ENCODE measurements at places on chromosomes 3 and 15.

- DNase-seq = no peak
Measured at GRCh38 chr3:41363830-41364523, 164.7 kb downstream of the CTNNB1 start.

GRCh38 chr15:43347114-43347513 lies 16.7 kb upstream of the LCMT2 start:
- no peak for DNase-seq

DNA sequence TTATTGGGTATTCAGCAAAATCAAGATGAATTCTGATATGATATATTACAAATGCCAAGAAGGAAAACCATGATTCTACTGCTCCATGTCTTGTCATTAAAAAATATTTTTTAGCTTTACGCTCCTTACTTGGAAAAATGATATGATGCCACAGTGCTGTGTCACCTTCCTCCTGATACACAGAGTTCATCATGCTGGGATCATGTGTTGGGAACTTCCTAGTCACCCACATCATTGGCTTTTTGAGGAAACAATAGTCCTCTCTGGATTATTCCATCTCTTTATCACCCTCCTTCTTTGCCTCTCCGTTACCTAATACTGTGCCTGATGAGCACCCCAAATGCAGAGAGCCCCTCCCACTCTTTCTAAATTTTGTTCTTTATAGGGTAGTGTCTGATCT lies 94.3 kb upstream of the PFN2 start:
- DNase-seq = no peak

DNA sequence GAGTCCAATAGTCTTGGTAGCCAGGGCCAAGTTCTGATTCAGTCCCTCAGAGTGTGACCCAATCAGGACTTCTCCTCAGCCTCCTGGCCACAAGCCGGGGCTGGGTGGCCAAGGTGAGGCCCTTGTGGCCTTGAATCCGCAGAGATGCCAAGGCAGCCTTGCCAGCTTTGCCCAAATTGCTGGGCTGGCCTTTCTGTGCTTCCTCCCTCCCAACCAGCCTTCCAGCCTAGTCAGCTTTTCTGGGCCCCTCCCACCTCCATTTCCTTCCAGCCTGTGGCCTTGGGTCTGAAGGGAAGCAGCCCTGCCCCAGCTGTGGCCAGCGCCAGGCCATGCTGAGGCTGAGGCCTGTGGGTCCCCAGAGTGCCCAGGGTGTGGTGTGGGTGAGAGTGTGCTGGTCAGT lies 34.3 kb upstream of the ANKDD1A start:
- DNase-seq = no peak

DNA sequence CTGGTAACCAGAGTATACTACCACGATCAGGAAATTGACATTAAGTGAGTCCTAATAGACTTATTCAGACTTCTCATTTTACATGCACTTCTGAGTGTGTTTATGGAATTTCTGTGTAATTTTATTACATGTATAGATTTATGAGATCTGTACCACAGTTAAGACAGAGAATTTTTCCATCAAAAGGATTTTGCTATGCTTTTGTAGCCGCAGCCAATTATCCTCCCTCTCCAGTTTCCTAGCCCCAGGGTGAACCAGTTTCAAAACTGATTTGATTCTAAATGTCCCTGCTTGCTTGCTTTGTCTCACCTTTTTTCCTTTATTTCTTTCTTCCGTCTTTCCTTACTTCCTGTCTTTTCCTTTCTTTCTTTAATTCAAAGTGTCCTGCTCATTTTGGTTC lies 661.2 kb upstream of the BCHE start:
- DNase-seq = no peak

DNA sequence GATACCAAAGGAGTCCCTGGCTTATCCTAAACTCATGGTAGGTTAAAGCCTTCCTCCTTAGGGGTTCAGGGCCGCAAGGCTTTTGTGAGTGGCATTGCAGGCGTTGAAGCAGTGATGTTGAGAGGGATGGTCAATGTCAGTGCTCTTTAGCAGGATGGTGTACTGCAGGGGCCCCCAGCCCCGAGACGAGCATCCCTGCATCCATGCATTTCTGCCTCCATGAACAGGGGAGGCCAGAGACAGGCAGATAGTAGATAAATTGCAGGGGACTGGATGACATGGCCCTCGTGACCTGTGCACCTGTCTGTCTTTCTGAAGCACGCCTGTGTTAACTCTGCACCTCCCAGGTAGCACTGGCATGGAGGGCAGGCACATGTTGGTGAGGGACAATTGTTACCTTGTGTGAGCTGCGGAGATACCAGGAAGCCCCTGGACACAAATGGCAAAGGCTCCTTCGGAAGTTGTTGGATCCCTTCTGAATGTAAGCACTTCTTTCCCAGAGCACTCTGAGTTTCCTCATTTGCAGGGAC lies 133.5 kb downstream of the SNRPN start:
- no peak for DNase-seq

DNA sequence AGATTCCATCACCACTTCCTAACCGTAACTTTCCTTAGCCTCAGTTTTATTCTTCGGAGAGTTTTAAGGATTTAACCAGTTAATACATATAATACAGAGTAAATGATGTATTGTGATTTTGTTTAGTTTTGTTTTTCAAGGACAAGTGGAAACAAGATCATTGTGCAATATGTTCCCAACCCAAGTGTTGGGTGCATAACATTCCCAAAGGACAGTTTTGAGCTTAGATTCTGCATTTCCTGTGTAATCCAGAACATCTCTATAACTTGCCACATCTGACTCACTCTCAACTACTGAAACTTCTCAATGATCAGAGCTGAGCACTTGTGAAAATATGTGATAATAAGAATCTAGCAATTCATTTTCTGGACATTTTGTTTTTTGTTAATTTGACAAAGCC lies 466.1 kb upstream of the PPP2R3A start:
- no peak for DNase-seq

DNA sequence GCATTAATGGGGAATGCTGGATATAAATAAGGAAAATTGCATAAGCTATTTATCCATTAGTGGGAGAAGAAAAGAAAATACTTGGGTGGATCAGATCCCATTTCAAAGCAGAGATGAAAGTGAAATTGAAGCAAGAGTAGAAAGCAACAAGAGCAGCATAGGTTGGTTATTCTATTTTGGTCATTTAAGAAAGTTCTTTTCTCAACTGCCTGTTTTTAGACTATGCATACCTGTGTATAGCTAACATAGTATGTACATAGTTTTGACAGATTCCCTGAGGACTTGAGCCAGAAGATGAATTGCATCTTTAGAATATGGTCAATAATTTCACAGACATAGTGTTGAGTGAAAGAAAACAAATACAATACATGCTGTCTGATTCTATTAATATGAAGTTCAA lies 29.0 kb upstream of the DENND4A start:
- no peak for DNase-seq

DNA sequence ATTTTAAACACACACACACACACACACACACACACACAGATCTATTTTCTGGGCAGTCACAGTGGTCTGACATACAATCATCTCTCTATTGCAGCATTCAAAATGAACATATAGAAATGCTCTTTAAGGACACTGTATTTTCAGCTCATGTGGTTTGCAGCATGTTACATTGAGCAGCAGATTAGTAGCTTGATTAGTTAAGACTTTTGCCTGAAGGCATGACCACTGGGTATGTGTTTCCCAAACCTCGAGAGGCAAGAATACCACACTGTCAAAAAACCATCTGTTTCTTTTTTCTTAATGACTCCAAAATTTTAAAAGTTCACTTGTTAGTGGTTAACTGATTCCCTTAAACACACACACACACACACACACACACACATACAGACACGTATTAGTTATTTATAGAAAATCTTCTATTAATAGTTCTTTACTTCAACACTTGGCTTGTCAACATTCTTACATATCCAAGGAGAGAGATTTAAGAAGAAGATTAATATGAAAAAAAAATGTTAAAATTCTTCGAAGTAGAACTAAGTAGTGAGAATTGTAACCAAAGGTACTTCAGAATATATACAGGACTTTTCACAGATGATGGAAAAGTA lies 518.2 kb downstream of the CADM2 start:
- no peak for DNase-seq

DNA sequence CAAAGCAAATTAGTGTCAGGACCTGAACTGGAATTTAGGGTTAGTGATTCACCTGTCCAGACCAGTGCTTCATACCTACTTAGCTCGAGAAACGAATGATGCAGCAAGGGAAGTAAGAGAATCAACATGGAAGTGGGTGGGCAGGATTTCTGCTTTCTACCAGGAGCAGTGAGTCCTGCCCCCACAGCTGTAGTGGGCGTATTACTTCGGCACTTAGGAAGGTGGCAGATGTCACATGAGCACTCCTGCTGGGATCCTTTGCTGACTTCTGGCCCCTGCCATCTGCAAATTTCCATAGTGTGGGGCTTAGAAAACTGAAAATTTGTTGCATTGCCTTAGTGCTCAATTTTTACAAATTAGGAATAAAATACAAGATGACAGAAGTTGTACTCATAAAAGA lies 31.2 kb downstream of the RYR3 start:
- DNase-seq = no peak

DNA sequence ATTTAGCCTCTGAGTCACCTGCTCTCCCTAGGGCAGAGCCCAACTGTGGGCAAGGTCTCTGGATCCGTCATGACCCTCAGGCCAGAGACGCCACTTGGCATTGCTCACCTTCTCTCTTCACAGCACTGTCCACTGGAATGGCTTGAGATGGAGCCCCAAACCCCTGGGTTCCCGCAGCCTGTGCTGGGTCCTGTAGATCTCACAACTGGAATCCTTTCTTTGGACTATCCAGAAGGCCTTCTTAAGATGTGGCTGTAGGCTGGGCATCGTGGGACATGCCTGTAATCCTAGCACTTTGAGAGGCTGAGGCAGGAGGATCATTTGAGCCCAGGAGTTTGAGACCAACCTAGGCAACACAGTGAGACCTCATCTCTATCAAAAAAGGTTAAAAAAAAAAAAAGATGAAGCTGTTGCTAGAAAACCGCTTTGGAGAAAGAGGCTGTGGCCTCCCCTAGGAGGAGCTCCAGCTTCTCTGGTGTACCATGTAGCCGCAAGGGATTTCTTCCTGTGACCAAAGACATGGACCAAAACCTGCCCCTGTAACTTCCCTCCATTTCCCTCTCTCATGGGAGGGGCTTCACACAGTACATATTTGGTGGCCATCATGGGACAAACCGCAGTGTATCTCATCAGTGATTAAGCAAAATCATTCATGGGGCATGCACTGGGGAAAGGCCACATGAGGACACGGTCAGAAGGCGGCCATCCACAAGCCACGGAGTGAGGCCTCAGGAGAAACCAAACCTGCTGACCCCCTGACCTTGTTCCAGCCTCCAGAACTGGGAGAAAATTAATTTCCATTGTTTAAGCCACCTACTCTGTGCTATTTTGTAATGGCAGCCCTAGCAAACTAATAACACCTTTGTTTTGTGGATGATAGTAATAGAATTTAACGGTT lies 23.3 kb upstream of the BUB1B start:
- no peak for DNase-seq

DNA sequence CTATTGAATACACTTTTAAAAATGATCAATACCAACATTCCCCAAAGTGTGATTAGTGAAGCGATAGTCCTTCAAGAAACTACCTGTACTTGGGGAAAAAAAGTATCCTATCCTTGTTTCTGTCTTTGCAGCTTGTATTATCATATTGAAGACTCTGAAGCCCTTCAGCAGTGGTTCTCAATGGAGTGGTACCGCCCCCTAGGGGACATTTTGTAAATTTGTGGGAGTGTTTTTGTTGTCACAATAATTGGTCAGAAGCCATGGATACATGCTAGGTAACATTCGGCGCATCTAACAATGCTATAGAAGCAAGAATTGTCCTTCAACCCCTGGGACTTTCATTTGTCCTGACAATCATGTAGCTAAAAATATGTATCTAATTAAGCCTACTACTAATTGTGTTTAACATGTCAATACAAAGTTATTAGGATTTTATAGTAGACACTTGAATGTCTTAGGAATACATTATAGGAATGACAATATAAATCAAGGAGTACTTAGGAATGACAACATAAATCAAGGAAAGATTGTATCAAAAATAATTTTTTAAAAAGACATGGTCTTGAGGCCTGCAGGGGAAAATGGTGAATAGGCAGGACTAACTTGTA lies 53.7 kb downstream of the NMD3 start:
- DNase-seq = no peak

DNA sequence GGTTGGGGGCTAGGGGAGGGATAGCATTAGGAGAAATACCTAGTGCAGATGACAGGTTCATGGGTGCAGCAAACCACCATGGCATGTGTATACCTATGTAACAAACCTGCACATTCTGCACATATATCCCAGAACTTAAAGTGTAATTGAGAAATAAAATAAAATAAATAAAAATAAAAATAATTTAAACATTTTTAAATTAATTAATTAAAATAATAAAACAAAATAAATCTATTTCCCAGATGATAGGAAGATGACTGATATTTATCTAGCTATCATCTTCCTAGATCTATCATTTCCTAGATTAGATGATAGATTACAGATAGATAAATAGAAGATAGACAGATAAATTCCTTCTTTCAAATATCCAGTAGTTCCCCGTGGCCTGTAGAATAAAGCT lies 137.3 kb downstream of the OCA2 start:
- no peak for DNase-seq

- DNase-seq = no peak
Measured at GRCh38 chr3:101876142-101876541, 26.8 kb downstream of the NFKBIZ start.

GRCh38 chr15:45662375-45662774 lies 27.5 kb downstream of the SQOR start:
- DNase-seq = no peak

DNA sequence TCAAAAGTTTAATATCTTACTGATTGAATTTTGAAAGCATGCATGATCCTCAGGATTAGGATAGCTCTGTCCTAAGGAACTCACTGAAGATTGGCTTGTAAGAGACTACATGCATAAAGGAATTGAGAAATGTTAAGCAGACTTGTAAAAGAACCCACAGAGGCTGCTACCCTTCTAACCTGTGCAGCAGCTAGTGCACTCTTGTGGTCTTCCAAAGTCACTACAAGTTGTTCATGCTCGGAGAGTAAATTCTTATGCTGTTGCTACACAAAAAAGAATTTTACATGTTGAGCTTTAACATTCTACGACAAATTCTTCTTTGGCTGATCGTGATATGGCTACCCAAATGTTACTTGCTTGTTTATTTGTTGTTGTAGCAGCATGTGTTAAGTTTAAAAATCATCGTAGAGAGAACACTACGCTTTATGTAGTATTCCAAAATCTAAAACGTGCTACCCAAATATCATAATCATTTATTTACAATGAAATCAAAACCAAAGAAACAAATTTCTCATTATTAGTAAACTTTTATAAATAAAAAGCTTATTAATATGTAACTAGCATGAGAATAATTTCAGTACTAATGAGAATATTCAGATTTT lies 55.0 kb downstream of the GOLIM4 start:
- DNase-seq = no peak

DNA sequence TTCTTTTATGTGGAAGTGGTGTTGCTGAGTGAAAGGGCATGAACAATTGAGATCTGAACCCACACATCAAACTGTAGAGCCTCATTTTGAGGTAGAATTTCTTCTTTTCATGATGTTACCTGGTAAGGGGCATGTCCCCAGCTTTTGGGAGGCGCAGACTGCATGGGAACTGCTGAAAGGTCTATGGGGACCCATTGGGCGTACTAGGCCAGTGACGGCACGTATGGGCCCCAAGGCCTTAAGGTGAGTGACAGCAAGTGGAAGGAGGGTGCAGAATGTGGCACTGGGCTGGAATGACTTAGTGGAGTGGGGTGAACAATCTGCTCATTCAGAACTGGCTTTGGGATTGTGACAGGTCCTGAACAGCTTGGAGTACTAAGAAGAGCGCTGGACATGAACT lies 123.6 kb upstream of the RGMA start:
- DNase-seq = no peak

GRCh38 chr3:4494895-4495264 lies 1.7 kb downstream of the ITPR1 start:
- no peak for DNase-seq
